ENCODE measurements at places on chromosomes 16 and 17.

GRCh38 chr16:22782314-22782713, 31.6 kb upstream of the HS3ST2 start:
- DNase-seq, result no peak

DNA sequence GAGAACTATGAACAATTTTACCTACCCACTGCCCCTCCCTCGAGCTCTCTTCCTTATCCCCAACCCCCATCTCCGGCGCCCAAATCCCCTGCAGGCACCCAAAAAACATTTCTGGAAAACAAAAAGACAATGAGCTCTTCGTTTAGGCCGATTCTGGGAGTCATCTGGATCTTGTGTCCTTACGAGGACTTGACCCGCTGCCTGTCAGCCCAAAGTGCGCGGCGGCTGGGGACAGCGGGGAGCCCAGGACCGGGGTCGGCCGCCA, 524 bp downstream of the STRADA start:
- DNase-seq, result no peak

- DNase-seq, result no peak
Observed at GRCh38 chr16:85902366-85903155, 3.6 kb downstream of the IRF8 start.

DNA sequence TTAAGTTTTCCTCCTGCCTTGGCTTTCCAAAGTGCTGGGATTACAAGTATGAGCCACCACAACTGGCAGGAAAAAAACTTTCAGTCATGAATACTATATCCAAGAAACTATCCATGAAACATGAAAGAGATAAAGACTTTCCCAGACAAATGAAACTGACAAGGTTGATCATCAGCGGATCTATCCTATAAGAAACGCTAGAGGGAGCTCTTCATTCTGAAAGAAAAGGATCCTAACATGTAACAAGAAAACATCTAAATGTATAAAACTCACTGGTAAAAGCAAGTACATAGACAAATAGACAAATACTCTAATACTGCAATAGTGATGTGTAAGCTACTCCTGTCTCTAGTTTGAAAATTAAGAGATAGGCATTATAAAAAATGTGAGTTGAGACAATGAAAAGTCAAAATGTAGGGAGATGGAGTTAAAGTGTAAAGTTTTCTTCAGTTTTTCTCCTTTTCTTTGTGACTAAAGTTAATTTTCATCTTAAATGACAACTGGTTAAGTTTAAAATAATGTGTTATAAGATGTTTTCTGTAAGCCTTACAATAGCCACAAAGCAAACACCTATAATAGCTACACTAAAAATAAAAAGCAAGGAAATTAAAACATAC, 79.6 kb upstream of the TEKT1 start:
- DNase-seq, result no peak

- no peak for DNase-seq
Observed at GRCh38 chr17:45672301-45672700, 111.8 kb upstream of the CRHR1 start.

GRCh38 chr17:36525113-36525512, 9.6 kb downstream of the MYO19 start:
- DNase-seq, result no peak

GRCh38 chr16:799948-800833, at the start of gene GNG13:
TSS of gene GNG13 (minus strand) at chr16:800734. CDS start at chr16:799077, 1,657 bp downstream.
- no peak for DNase-seq

- DNase-seq, result no peak
Observed at GRCh38 chr17:41416479-41416878, 7.9 kb downstream of the KRT37 start.

- no peak for DNase-seq
Observed at GRCh38 chr16:62135446-62135845, 99.2 kb upstream of the CDH8 start.

- DNase-seq, result no peak
Observed at GRCh38 chr16:11327277-11328171, 17.7 kb upstream of the RMI2 start.

GRCh38 chr17:78353834-78354233, 6.0 kb downstream of the SOCS3 start:
- DNase-seq, result no peak

- DNase-seq, result no peak
Observed at GRCh38 chr17:19013806-19014627, 9.5 kb upstream of the FAM83G start.

GRCh38 chr16:61829631-61830030, 206.6 kb downstream of the CDH8 start:
- DNase-seq, result no peak

DNA sequence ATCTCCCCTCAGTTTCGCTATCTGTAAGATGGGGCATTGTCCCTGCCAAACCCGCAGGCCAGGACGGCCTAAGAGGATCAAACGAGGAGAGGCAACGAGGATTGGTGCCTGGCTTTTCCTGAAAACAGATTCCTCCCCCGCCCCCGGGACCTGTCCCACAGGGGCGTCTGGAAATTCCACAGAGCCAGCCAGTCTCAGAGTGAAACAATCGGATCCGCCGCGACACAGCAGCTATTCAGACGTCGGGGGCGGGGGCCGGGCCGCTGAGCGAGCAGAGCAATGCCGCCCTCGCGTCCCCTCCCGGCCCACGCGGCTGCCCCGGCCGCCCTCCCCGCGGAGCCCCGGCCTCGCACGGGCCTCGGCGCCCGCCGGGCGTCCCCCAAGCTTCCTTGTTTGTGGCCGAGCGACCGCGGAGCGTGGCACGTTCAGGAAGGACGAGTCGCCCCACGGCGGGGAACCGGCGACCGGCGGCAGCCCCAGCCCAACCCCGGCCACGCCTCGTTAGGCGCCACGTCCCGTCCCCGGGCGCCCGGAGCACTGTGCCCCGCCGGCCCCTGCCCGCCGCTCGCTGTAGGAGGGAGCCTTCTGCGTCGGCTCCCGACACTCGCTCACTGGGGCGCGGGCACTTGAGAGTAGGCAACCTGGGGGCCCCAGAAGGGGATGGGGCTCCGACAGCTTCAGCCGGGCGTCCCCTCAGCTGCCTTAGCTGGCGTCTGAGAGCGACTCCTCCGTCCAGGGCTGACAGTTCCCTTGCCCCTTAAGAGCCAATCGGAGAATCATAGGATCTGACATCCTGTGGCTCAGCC, 29.6 kb upstream of the PHOSPHO1 start:
- DNase-seq, result no peak
